Activated T-cell treated with anti-CD3 and anti-CD28 coated beads, Interleukin-2, amount 50 U/mL, for 72 hours (primary cell): ENCODE measurements at places on chromosomes 7 and 10. TPM values are rescaled to one million over a fixed set of nuclear protein-coding genes. Genes with fewer than 3 reads are reported as not detected.
A peak's percentile ranks its signal among the peaks of the same experiment; 100 is the strongest.

DNA sequence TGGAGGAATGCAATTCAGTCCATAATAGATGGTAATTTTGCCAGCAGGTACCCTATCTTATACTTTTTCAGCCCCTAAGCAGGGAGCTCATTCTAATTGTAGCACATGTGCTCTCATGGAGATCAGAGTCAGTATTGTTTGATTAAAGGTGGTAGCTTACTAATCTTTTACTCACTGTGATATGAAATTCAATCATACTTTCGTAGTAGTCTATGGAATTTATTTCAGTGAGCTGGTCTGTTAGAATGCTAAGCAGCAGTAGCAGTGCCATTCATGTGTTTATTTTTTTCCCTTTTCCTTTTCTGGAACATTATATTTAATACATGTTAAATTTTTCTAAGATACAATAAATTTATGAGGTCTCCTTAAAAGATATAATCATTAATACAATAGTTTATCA, 109.0 kb downstream of the ST7 start:
- H3K27ac ChIP-seq: no peak overlapping the region
- no peak overlapping the region for H3K4me3 ChIP-seq
- H3K36me3 ChIP-seq: no peaks in the 10 kb centered on the region

GRCh38 chr7:30396389-30396788, 82.2 kb downstream of the NOD1 start:
- no peaks in the 10 kb centered on the region for H3K36me3 ChIP-seq

DNA sequence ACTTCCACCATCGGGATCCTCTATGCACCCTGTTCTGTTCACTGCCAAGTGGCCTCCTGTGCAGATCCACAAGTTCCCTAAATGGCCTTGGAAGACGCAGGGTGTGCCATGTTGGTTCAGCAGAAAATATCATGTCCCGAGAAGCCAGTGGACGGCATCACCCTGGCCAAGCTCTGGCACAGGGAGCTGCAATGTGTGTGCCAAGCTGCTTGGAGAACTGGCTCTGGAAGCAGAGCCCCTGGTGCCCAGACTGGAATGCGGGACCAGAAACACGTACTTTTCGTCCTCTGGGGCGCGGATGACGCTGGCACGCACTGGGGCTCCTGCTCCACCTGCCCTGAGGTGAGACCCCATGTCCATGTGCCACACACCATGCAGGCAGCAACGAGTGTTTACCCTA, 124.7 kb upstream of the CARD11 start:
- no peak overlapping the region for H3K4me3 ChIP-seq
- H3K27me3 ChIP-seq: peaks cover 23% of the 10 kb centered on the region
- no peak for DNase-seq
- H3K27ac ChIP-seq: no peak overlapping the region
- peaks cover 8% of the 10 kb centered on the region for H3K4me1 ChIP-seq

DNA sequence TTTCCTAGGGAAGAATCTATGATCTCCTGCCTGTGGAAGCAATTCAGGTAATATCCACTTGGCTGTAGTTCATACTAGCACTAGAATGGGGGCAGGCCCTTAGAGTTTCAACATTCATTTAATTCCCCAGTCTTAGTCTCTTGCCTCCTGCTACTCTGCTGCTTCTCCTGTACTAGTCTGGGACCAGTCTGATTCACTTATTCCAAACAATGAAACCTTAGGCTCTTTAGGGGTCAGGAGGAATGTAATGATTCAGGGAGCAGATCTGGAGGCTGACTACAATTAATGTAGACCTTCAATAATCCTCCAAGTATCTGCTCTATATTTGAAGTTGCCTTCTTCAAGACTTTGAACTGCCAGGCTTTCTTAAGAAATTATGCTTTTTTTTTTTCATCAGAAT, 101.8 kb downstream of the GNAT3 start:
- peaks cover 13% of the 10 kb centered on the region for H3K4me1 ChIP-seq
- peaks cover 6% of the 10 kb centered on the region for H3K27me3 ChIP-seq

DNA sequence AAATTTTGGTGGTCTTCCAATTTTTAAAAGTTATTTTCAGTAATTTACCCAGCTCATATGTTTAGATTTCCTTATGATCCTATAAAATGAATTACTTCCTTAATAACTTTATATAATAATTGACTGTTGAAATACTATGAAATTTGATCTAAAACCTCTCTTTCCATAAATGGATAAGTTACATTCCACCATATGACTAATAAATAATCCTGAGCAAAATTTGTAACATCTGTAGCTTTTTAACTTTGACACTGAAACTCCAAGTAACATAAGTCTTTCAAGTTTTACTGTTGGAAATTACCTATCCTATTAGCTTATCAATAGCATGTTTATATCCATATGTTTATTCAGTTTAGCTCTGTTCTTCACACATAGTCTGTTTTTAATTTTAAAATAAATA, 85.3 kb downstream of the HECTD2 start:
- no peaks in the 10 kb centered on the region for H3K27me3 ChIP-seq
- H3K36me3 ChIP-seq: no peaks in the 10 kb centered on the region
- DNase-seq: no peak
- no peak overlapping the region for H3K4me3 ChIP-seq
- H3K27ac ChIP-seq: no peak overlapping the region
- no peaks in the 10 kb centered on the region for H3K4me1 ChIP-seq

GRCh38 chr10:22320591-22321155, at the start of gene BMI1:
Gene BMI1, plus strand, starts transcription at chr10:22321099. Its CDS starts 5,351 bp downstream, at chr10:22326450.
- H3K4me3 ChIP-seq: peak within 1 kb of the TSS; percentile 96

- DNase-seq: no peak
- H3K36me3 ChIP-seq: peaks cover 1% of the 10 kb centered on the region
- peak overlapping the region; percentile 1 for H3K4me3 ChIP-seq
- H3K27ac ChIP-seq: no peak overlapping the region
Observed at GRCh38 chr7:22445140-22445743, 54.7 kb downstream of the STEAP1B start.

Gene TMEM273
- 88.0 TPM for total RNA-seq

Gene CAV2
- total RNA-seq: not detected

Gene KMT2C
- 55.6 TPM for total RNA-seq

Gene AMPH
- 0.53 TPM for total RNA-seq

Gene PIP
- not detected for total RNA-seq
